ENCODE measurements at places on chromosomes 3 and 15.

DNA sequence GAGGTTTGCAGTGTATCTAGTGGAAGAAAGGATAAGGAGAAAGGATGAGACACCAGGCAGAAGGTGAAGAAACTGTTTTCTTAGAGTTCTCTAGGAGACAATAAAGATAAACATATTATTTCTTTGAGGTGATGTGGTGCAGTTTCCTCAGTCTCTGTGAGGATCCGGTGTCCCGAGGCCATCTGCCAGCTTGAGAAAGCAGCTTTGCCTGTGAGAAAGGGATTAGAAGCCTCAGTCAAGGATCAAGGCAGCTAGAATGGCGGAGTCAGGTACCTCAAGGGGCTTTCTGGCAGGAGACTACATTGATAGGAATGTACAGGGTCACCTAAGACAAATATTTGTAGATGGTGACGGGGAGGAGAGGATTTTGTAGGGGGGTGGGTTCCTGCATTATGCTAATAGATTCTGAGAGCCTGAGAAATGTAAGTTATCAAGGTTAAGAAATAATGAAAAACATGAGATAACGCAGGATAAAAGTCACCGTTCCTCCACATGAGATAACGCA, 103.9 kb upstream of the MB21D2 start:
- DNase-seq, result no peak

DNA sequence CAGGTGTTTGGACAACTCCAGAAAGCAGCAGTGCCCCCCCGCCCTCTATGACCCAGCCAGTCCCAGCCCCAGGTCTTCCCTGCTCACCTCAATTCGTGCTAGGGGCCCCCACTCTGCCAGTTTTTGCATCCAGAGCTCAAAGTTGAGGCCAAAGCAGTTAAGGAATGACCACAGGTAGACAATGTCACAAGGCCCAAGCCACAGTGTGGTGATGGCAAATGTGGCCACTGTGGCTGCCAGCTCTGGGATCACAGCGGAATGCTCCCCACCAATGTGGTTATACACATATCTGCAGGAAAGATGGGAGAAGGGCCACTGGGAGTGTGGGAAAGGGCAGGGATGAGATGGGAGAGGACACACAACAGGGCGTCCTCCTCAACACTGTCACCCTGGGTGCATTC, 8.2 kb downstream of the KLHL40 start:
- no peak for DNase-seq

DNA sequence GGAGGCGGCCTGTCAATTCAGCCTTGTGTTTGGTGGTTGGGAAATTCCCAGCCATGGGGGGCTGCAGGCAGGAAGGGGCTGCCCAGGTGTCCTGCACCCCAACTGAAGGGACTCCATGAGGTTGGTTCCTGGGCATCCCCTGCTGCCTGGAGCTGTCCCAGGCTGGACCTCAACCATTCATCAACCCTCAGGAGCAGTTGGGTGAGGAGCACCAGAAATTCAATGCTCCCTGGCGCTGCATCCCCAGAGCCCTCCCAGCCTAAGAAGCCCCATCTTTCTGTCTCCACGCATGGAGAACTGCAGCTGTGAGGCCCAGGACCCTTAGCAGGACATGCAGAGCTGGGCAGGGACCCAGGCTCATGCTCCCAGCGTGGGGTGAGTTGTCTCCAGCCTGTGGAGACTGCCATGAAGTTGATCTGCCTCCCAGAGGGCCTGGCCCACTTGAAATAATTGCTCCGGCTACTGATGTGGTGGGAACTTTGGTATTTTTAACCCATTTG, 8.0 kb upstream of the SEMA3B start:
- no peak for DNase-seq

DNA sequence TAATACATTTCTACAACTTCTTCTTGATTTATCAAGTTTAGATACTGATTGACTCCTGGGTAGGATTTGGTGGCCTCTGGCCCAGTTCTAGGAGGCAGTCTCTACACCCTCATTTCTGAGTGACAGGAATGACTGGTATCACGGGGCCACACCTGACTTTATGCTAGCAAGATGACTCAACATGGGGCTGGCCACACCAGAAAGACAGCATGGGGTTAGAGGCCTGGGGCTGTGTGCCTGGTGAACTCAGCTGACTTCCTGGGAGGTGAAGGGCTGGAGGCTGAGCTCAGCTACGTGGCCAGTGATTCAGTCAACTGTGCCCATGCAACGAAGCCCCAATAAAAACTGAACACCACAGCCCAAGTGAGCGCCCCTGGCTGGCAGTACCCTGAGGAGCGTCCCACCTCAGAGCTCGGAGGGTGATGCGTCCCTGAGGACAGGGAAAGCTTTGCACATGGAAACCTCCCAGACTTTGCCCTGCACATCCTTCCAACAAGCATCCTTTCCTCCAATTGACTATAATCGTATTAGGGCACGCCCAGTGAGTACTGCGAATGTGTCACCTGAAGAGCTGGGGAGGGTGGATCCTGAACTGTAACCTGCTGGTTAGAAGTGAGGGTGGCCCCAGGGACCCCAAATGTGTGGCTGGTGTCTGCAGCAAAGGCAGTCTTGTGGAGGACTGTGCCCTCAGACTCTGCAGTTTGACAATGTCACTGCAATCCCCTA, 57.2 kb downstream of the NIPA2 start:
- no peak for DNase-seq

GRCh38 chr3:46668591-46668990, 24.9 kb downstream of the ALS2CL start:
- DNase-seq, result no peak

DNA sequence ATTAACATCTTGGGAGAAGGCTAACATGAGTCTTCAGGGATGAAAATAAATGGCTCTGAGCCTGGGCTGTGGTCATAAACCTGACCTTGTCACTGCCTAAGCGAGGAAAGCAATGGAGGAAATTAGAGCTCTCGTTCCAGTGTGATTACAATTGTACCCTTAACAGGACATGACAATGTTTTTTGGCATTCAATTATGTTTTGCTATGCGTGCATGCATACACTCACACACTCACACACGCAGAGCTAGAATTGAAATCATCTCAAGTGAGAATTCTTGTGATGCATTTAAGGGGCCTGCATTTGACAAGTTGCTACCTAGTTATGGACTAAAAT, 24.1 kb downstream of the ZNF80 start:
- DNase-seq, result no peak

GRCh38 chr3:32405155-32405554, 13.5 kb downstream of the CMTM7 start:
- no peak for DNase-seq

DNA sequence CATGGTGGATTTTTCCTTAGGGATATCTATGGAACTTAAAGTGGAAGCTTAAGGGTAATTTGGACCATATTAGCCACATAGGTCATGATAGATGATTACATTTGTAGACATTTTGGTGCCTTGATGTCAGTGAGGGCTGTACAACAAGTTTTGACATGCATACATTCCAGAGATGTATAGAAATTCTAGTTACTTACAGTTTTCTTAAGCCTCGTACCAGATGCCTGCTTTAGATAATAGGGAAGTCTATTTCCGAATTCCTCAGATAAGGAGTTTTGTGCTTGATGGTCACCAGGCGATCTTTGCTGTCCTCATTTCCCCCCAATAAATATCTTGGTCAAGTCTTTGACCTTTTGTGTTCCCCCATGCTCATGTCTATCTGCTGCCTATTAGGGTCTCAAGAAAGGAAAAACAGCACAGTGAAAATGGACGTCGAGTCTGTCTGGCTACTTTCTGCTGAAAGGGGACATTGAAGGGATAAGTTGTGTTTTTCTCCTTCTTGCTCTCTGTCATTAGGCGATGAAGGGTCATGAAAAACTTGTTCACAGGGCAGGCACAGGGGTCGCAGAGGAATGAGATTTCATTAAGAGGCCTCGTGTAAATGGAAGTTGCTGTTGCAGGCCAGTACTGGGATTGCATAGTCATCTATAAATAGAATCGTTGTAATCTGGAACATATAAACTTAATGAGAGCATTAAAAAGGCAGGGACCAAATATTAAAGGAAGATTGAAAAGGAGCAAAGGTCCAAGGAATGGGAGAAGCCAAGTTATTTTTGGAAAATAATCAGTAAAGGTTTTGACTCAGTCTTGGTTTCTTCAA, 20.0 kb upstream of the SENP7 start:
- no peak for DNase-seq

GRCh38 chr15:60729850-60730458, 251.0 kb upstream of the ICE2 start:
- no peak for DNase-seq

GRCh38 chr3:154428286-154429206, 1.4 kb downstream of the GPR149 start:
- no peak for DNase-seq

GRCh38 chr15:75532413-75533250, 46.5 kb downstream of the PTPN9 start:
- no peak for DNase-seq

- no peak for DNase-seq
These were observed 45.6 kb downstream of the WNT5A start for GRCh38 chr3:55441499-55441898.

DNA sequence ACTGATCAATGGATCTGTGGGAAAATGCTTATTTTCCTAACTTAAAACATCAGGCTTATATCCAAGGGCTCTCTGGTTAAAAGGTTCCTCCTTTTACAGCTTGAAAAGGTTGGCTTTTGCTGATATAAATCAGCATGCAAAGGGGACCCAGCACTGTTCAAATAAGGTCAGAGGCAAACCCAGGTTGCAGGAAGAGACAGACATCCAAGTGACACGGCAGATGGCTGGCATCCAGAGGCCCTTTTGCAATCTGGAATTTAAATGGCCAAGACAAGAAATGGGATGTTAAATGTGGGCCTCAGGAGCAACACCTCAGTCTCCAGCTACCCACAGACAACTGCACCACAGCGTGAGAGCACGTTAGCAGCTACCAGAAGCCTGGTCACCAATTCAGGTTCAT, 6.3 kb downstream of the SH3BP5 start:
- no peak for DNase-seq

GRCh38 chr15:99361545-99362185, 110.4 kb downstream of the LRRC28 start:
- DNase-seq, result no peak

- DNase-seq, result no peak
These were observed 221.1 kb upstream of the TLE3 start for GRCh38 chr15:70318594-70319465.

GRCh38 chr3:48572517-48572916, 8.9 kb upstream of the UCN2 start:
- no peak for DNase-seq

DNA sequence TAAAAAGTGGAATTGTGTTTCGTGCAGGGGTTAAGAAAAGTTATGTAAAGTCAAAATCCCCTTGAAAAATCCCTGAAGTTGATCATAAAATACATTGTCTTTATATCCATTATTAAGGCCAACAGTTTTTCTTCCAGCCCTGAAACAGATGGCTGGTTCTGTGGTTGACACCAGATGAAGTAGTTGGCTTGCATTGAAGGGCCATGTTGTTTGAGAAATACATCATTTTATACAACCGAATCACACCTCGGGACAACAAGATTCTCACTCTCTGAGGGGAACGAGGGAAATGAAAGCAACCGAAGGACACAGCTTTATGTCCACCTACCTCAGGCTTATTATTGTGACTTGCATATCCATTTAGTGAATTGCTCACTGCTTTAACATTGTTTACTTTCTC, 126.0 kb upstream of the MITF start:
- DNase-seq, result no peak

DNA sequence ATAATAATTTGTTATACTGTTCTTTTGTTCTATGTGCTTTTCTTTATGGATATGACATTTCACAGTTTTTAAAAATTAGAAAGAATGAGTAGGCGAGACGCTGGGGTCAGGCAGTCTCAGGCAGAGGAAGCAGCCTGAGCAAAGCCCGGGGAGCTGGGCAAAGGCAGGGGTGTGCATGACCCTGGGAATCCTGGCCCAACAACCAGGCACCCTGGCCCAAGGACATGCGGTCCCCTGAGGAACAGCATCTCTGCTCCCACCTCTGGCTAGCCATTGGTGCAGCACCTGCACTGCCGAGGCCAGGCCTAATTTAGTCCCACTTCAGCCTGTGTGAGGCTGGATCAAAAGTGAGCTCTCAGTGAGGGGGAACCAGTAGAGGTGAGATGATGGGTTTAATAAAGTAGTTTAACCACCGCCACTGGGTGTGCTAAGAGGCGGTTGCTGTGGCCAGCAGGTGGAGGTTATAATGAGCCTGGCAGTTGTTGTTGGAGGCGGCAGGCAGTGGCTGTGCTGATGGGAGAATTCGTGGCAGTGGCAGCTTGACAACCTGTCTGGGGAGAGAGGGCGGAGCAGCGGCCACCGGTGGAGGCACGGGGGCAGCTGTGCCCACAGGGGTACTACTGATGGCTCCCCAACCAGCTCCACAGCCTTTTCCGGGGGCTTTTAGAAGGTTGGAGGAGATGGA, 41.5 kb downstream of the PRKCD start:
- no peak for DNase-seq

DNA sequence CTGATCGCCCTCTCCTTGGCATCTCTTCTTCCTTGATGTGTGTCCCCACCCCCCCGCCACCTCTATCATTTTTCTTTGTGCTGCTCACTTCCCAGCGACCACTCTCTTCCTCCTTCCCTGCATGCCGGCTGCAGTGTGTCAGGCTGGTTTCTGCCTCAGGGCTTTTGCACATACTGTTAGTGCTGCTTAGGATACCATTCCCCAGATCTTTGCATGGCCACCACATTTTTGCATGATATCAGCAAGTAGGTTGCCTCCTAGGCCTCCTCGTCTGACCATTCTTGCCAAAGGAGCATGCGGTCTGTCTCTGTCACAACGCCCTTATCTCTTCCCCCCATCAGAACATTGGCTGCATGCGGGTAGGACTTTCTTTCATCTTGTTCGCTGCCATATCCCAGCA, 12.5 kb downstream of the FBLN2 start:
- DNase-seq, result no peak

- no peak for DNase-seq
These were observed 97.7 kb upstream of the PHLDB2 start for GRCh38 chr3:111761309-111761795.

- DNase-seq, result no peak
These were observed 2.4 kb upstream of the POPDC2 start for GRCh38 chr3:119662604-119663373.

DNA sequence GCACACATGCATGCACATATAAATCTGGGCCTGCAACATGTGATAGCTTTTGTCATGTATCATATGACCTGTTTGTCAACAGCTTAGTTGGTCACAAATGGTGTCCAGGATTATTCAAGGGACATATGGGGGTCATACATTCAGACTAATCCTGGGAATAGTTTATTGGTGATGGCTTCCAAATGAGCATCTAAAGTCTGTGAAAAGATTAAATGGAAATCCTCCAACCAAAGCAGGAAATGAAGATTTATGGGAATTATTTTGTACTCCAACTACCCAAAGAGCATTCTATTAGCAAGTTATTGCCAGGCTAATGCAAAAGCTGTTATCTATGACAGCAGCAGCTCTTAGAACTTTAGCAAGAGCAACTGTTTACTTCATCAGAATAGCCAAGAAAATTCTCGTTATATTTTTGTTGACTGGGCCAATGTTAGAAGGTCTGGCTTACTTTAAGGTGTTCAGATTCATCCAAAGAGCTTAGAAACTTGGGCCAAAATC, 7.1 kb downstream of the FSTL1 start:
- no peak for DNase-seq

GRCh38 chr3:59555593-59556315, 505.9 kb upstream of the CFAP20DC start:
- no peak for DNase-seq
